ENCODE measurements at places on chromosomes 2 and 18.

DNA sequence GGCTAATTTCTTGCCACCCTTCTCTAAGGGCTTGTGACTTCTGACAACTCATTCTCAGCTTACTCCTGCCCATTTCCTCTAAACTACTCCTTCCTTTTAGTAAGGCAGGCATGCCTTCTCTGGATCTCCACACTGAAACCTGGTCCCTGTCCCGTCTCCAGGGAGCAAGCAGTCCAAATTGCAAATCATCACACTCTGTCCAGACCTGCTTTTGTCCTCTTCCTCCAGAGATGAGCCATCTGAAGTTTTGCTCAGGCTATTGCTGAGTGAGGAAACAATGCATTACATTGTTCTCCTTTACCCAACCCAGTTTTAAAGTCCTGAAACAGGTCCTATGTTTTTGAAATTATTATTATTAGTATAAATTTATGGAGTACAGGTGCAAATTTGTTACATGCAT is 57.3 kb downstream of the ARHGAP25 start:
- no peak for DNase-seq

DNA sequence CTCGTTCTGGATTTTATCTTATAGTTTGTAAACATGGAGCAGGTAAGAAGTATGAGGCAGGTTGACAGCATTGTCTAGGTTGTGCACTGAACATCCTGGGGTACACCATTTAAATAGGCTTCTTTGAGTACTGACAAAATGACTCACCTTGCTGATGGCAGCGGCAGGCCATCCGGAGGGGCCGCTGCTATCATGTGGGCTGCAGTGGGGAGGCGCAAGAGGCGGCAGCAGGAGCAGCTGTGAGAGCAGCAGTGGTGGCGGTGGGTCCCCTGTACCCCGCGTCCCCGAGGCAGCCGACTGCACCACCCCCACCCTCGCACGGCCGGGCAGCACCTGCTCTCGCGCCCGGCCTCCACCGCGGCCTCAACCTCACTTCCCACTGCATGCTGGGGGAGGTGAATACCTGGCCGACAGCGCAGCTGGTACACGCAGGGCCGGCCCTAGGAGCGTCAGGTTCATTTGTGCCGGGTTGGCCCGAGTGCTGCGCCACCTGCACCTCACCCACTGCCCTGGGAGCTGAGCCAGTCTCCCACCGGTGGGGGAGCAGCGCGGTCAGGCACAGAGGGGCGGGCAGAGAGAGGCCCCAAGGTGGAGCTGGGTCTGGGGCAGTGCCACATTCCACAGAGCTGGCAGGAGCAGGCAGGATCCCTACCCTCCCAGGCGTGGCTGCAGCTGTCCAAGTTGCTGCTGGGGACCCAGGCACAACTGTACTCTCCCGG is 154.5 kb upstream of the RBMS1 start:
- no peak for DNase-seq

GRCh38 chr18:9619990-9620389 is 5.6 kb upstream of the PPP4R1 start:
- DNase-seq, result no peak

DNA sequence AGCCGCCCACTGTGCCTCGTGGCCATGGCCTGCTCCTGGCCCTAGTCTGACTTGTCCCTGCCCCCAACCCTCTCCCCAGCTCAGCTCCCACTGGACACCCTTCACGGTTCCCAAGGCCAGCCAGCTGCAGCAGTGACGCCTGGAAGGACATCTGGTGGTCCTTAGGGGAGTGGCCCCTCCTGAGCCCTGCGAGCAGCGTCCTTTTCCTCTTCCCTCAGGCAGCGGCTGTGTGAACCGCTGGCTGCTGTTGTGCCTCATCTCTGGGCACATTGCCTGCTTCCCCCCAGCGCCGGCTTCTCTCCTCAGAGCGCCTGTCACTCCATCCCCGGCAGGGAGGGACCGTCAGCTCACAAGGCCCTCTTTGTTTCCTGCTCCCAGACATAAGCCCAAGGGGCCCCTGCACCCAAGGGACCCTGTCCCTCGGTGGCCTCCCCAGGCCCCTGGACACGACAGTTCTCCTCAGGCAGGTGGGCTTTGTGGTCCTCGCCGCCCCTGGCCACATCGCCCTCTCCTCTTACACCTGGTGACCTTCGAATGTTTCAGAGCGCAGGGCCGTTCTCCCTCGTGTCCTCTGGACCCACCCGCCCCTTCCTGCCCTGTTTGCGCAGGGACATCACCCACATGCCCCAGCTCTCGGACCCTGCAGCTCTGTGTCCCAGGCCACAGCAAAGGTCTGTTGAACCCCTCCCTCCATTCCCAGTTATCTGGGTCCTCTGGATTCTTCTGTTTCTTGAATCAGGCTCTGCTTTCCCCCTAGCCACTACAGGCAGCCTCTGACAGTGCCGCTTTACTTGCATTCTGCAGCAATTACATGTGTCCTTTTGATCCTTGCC is 35.8 kb downstream of the ANO7 start:
- no peak for DNase-seq

DNA sequence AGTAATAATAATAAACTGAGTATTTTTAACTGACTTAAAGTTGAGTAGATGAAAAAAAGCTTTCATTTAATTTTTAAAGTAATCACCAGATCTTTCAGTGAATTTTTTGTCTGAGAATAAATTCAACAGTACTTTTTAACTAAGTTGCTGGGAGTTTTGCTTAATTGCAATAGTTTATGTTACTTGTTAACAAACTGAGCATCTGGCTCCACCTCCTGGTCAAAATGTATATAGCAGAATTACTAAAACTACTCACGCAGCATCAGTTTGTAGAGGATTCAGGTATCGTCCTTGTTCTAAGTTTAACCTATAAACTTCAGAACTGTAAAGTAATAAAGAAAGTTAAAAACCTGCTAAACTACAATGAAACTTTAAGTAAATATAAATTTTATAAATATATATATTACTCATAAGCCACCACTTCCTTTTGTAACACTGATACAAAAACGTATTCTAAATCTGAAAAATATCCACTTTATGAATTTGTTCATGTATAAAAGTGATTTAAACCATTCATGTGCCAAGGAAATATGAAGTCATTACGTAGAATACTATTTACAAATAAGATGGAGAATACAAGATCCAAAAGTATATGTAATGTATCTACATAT is 21.3 kb downstream of the NOL10 start:
- DNase-seq, result peak; percentile 27

- no peak for DNase-seq
Measured at GRCh38 chr2:20957788-20958525, 85.9 kb downstream of the APOB start.

DNA sequence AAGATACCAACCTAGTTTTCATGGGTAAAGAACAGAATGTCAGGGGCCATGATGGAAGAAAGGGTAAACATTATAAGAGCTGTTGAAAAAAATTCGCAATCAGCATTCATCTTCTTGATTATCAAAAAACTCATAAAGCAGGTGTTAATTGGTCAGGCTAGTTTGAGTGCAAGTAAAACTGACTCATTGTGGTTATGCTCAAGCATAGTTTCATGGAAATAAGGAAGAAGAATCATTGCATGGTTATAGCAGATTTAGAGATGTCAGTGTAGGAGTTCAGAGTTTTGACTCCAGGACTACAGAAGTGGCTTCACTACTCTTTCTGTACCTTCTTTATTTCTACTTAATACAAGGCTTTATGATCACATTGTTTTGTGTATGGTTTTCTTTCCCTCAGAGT is 26.9 kb upstream of the CDH19 start:
- DNase-seq, result no peak

GRCh38 chr2:127174640-127175039 is 45.5 kb downstream of the CYP27C1 start:
- no peak for DNase-seq

DNA sequence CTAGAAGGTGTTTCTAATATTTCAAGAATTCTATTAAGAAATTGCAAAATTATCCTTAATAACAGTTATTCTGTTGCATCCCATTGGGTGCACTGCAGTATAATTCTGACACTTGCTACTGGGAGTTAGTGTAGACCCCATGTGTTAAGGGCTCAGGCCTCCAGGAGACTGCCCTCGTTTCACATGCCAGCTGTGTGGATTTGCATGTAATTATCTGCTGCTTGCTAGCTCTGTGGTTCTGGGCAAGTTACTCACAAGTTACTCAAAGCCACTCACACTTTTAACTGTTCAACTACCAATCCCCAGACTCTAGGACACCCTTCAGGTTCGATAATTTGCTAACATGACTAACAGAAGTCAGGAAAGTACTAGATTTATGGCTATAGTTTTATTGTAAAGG is 38.6 kb downstream of the ST6GAL2 start:
- DNase-seq, result no peak

- no peak for DNase-seq
Measured at GRCh38 chr2:15807418-15808203, 132.7 kb upstream of the MYCN start.

- no peak for DNase-seq
Measured at GRCh38 chr18:3251963-3252277, 4.3 kb downstream of the MYL12A start.

DNA sequence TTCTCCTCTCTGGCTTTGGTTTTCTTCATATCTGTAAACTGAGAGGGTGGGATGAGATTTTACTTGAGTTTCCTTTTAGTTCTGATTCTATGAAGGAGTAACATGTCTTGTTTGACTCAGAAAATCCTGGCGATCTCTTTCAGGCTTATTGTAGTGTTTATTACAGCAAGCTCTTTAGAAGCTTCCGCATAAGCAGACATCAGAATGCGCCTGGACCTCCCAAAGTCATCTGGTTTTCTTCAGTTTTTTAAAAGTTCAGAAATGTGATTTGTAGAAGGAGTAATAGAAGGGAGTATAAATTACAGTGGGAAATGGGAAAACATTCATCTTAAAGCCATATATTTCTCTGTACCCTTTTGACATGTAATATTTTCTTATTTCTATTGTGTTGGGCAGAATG is 68.4 kb downstream of the EML6 start:
- no peak for DNase-seq

- DNase-seq, result no peak
Measured at GRCh38 chr18:79583984-79584401, 95.6 kb upstream of the CTDP1 start.

- no peak for DNase-seq
Measured at GRCh38 chr2:62800618-62801017, 95.1 kb downstream of the EHBP1 start.

DNA sequence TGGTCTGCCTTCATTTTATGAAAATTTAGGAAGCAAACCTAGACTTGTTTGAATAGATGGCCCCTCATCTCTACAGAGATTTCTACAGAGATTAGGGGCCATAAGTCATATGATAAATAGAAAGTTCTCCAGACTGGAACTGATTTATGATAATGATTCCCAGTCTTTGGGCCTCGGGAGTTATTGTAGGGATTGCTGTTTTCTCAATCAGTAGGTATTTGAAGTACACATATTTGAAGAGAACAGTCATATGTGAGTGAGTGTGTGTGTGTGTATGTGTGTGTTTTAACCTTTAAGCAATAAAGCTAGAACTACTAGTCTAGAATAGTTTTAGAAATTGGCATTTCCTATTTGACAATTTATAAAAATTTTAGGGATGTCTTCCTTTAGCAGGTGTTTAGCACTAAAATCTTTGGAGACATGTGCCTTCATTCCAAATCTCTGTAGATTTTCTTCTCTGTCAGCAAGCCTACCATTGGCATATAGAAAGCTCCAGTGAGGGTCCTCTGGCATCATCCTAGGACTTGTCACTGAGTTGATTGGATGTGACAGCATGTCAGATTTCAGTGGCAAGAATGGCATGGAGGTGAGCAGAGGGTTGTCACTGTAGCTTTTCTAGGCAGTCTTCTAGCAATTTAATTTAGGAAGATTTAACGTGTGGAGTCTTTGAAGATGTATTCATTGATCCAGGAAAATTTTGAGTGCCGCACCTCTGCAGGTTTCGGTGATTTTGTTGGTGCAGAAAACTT is 71.2 kb downstream of the MYO1B start:
- DNase-seq, result no peak

GRCh38 chr2:7835151-7835550 is 846.7 kb upstream of the ID2 start:
- DNase-seq, result no peak

GRCh38 chr2:11903085-11903606 is 156.7 kb downstream of the LPIN1 start:
- DNase-seq, result no peak

DNA sequence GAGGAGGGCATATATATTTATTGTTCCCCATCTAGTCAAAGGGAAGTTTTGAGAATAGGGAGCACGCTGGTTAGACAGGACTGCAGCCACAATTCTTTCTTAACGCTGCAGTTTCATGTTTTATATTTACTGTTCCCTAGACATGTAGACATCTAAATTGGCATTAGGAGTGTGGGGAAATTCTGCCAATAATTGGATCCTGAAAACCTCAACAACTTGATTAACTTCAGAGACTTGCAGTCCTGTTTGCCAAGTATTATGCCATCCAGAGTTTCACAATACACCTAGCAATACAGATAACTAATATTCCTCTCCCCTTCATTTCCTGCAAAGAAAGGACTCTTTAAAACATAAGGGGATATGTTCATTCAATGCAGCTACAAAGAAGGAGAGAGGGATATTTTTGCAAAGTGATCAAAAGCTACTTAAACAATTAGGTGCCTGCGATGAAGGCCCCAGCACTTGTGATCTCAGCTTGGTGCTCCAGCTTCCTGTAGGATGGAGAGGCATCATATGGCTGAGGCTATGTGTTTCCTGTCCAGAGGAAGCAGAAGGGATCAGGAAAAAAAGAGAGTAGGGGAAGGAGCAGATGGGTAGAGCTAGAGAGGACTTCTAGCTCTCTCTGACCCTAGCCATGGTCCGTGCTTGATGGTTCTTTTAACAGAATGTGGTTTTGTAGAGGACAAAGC is 264.4 kb downstream of the MTX2 start:
- no peak for DNase-seq

GRCh38 chr2:186485576-186485870 is 537 bp upstream of the ZC3H15 start:
- no peak for DNase-seq

DNA sequence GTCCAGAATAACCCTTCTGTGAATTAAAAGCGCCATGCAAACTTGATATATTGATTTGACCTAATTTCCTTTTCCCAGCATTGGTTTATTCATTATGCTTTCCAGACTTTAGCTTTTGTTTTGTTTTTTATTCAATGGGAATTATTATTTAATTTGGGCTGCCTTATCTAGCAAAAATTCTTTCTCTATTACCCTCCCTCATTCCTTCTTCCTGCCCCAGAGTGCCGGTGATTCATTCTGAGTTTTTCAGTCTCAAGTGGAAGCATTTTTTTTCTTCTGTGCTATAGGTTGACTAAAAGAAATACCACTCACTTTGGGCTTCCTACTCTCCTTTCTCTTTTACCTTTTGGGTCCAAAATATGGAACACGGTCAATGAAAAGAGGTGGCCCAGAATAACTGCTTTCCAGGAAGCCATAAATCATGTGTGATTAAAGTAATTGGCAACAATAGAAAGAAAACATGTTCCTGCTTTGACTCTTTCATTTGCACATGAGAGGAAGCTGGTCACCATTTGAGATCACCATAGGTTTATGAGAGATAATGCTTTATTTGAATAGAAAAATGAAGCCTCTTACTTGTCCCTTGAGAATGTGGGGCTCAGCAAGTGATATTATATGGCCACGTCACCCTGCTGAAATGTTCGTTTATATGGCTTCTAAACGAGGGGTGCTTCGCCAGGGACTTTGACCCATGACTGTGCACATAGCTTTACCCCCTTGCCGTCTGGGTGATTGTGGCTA is 422.8 kb upstream of the ZEB2 start:
- DNase-seq, result no peak

Measured in endothelial cell (in vitro differentiated cells).